Cardiac fibroblast (primary cell): ENCODE measurements at places on chromosomes 12 and 14.

DNA sequence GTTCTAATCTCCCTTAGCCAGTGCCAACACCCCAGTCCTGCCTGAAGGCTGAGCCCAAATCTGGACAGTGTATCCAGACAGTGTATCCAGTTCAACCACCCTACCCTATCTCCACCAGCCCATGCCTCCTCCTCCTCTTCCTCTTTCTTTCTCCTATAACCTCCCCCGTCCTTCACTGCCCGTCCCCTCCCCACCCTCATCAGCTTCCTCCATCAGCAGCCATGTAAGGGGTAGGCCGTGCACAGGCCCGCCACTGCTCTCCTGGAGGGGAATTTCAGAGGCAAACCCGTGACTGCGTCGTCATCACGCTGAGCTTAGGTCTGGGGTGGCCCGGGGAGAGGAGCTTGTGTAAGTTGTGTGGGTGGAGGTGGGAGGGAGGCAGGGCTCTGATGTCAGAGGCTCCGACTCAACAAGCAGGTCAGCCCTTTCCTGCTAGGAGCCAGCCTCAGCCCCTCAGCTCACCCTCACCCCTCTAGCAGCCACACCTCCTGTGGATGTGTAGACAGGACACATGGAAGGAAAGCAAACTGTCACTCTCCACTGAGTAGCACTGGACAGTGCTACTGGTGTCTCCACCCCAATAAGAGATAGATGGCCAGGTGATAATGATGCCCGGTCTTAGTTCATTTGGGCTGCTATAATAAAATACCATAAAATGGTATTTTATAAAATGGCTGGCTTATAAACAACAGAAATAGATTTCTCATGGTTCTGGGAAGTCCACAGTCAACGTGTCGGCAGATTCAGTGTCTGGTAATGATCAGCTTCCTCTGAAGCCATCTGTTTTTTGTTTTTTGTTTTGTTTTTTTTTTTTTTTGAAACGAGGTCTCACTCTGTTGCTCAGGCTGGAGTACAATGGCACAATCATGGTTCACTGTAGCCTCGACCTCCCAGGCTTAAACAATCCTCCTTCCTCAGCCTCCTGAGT lies 50.5 kb downstream of the IRF2BPL start:
- DNase-seq = peak; percentile 88

- DNase-seq = no peak
Observed at GRCh38 chr14:53148671-53149070, 4.5 kb downstream of the DDHD1 start.

GRCh38 chr12:7339675-7340074 lies 35.8 kb downstream of the ACSM4 start:
- DNase-seq = no peak

DNA sequence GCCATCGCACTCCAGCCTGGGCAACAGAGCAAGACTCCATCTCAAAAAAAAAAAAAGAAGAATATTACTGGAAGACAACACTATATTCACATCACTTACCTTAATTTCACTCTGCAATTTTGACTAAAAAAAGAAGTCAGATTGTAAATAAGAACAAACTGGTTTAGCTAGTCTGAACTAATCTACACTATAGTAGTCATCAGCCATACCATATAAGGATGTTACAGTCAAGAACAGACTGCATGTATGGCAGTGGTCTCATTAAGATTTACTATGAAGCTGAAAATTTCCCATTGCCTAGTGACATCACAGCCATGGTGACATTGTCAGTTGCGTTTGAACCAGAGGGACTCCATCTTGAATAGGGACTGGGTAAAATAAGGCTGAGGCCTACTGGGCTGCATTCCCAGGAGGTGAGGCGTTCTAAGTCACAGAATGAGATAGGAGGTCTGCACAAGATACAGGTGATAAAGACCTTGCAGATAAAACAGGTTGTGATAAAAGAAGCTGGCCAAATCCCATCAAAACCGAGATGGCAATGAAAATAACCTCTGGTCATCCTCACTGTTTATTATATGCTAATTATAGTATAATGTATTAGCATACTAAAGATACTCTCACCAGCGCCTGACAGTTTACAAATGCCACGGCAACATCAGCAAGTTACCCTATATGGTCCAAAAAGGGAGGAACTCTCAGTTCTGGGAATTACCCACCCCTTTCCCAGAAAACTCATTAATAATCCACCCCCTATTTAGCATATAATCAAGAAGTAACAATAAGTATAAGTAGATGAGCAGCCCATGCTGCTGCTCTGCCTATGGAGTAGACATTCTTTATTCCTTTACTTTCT lies 51.2 kb downstream of the OSBPL8 start:
- no peak for DNase-seq

DNA sequence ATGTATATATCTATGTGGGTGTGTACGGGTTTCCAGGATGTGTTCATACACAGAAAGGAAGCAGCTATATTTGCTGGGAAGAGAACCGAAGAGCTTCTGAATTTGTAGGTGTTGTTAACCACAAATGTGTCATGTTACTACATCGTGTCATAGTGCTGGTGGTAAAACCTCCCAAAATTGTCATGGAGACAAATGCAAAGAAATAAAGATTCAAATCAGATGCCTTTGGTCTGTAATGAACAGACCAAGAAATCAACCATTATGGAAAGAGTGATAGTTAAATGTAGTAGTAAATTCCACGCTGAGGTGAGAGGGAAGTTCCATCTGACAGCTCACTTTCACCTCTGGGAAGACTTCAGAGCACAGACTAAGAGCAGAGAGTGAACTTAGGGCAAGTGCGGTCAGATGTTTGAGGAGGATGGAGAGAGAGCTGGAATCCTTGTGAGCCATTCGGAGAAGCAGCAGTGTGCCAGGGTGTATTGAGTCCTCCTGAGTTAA lies 487.5 kb downstream of the TMEM121 start:
- DNase-seq = no peak

DNA sequence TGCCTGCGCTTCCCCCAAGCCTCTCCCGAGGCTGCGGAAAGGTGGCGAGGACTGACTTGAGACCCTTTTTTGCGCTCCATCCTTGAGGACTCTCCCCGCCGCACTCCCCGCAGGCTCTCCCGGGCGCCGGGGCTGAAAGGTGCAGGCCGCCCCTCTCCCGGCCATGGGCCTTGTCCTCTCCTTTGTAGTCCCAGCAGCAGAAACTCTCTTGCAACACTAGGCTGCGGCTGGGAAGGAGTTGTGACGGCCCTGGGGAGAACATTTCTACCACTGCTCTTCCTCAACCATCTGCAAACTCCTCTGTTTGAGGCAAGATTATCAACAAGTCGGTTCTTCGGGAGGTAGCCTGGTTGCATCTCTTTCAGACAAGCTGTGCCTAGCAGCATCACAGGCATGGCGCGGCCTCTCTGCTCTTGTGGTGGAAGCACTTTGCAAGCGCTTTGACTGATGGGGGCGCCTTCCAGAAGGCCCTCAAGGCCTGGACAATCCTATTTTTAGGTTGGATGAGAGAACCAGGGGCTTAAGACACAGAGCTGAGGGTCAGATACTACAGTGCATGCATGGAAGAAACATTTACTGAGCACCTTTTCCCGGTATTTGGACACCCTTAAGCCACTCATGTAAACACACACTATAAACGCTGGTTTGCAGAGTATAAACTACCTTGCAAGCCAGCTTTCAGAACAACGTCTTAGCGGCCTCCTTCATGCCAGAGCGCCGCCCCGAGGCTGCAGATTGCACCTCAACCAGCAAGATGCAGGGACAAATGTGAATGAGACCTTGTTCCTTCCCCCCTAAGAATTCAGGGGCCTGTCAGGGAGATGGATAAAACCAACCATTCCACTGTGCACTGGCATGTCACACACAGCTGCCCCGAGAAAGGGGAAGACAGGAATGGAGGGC lies 1.2 kb upstream of the PRIMA1 start:
- no peak for DNase-seq

DNA sequence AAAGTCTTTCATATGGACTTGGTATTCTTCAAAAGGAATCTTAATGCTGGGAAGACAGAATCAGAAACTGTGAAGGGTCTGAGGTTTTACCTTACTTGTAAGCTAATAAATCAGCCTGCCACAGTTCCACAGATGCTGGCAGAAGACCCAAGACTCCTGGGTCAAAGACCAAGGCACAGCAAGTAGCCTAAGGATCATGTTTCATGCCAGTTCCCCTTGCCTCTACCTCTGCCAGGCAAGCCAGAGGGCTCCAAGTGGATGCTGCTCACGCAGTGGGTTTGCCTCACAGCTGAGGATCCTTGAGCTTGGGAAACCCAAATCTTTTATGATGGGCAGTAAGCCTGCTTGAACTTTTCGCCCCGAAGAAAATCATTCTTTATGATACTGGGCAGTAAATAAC lies 15.2 kb upstream of the RXYLT1 start:
- no peak for DNase-seq

- no peak for DNase-seq
Observed at GRCh38 chr12:47400266-47400665, 305.6 kb downstream of the RPAP3 start.

GRCh38 chr12:53766881-53767280 lies 15.1 kb upstream of the CISTR start:
- no peak for DNase-seq

DNA sequence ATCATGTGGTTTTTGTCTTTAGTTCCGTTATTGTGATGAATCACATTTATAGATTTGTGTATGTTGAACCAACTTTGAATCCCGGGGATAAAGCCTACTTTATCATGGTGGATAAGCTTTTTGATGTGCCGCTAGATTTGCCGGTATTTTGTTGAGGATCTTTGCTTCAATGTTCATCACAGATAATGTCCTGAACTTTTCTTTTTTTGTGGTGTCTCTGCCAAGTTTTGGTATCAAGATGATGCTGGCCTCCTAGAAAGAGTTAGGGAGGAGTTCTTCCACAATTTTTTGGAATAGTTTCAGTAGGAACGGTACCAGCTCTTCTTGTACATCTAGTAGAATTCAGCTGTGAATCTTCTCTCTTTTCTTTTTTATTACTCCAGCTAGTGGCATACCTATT lies 6.9 kb upstream of the KRT6B start:
- DNase-seq = no peak

DNA sequence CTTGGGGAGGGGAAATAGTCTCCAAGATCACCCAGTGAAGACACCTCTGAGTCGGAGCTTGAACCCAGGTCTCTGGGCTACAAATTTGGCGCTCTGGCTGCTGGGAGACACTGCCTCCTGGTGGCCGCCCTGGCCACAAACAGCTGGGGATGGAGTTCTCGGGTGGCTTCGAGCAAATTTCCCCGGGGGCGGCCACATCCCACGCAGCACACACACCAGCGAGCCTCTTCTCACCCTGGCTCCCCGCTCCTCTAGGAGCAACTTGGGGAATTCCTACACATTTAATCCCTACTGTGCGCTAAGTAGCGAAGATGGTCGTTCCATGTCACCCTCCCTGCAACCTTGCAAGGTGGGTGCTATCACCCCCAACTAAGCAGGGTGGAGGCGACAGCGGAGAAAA lies 66.2 kb upstream of the BEGAIN start:
- DNase-seq = no peak

DNA sequence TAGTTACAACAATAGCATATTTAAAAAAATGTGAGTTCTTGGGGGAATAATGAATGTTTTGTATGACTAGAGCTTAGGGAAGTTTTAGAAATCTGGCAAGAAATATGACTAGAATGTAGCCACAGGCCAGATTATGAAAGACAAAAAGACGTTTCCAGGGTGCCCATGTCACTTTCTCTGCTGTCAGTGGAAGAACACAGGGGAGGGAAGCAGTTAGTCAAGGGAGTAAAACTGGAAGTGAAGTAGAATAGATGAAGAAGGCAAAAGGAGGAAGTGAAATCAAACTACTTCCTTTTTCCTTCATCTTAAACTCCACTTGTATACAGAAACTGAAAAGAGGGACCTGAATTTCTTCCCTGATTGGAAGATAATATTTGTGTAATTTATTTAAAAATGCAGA lies 81.2 kb upstream of the ATP2B1 start:
- DNase-seq = peak; percentile 32

GRCh38 chr12:90299121-90299520 lies 590.5 kb upstream of the ATP2B1 start:
- no peak for DNase-seq

DNA sequence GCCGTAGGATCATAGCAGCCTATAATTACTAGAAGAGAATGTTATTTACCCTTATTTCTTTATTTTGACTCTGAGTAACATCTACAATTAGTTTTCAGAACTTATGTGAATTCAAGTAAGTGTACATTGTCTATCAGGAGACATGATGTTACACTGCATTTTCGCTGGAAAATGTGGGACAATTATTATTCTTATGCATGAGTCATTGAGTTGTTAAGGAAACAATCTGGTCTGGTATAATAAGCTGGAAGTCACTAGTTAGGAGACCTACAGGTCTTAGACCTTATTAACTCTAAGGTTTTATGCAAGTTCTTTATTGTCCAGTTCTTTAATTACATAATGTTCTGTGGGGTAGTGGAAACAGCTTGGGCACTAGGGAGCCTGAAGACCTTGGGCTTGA lies 5.8 kb downstream of the KTN1 start:
- no peak for DNase-seq

DNA sequence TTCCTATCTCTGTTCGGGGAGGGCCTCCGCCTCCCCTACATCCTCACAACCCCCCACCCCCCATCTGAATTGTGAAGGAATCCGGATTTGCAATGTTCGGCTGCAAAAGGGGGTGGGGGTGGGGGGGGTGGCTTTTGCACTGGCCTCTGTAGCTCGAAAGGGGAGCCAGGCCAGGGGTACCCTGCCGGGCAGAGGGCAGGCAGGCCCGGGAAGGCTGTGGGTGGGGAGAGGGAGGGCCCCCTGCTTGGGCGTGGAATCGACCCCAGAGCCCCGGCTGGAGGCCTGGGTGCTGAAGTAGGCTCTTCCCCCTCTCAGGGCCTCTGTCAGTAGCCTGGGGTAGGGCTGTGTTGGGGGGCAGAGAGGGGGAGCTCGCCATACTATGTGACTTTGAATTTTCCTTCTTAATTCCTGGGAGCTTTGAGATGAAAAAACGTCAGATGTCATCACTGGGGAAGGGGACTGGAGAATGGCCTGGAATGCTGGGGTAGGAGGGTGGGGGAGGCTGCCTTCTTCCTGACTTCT lies 1.1 kb downstream of the LRP1 start:
- DNase-seq = peak; percentile 39

GRCh38 chr14:74711651-74712050 lies 1.2 kb downstream of the AREL1 start:
- DNase-seq = no peak

GRCh38 chr12:23555180-23555824 lies 394.2 kb downstream of the SOX5 start:
- no peak for DNase-seq
